ENCODE measurements at places on chromosomes 6 and 20.
A peak's percentile ranks its signal among the peaks of the same experiment; 100 is the strongest.

- DNase-seq, result no peak
Observed at GRCh38 chr20:3043322-3043721, at the start of gene GNRH2. Gene GNRH2, plus strand, starts transcription at chr20:3043622. Its CDS starts 793 bp downstream, at chr20:3044415.

GRCh38 chr6:62217866-62218265, 68.2 kb downstream of the KHDRBS2 start:
- no peak for DNase-seq

DNA sequence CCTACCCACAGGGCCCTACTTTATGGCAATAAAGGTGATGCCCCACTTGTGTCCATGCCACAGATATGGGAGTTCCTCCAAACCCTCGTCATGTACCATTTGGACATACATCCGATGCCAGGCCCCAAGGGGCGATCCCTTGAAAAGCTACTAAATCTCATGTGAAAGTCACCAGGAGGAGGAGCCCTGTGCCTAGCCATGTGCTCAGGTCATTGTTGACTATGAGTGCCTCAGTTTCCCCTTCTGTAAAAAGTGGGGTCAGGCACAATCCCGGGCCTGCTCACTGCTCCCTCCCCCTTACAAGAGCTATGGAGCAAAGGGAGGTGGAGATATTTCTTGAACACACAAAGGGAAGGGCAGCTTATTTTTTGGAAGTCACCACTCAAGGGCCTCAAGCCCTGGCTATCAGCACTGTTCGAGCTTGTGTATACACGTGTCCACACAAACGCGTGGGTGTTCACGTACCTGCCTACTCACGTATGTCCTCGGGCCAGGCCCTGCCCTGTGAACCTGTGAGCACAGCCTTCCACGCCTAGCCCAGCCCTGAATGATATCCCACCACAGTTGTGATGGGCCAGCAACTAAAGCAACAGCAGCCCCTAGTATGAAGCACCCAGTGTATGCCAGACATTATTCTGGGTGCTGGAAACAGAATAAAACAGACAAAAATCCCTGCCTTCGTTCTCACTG, 1.9 kb downstream of the ACTL10 start:
- no peak for DNase-seq

- DNase-seq, result no peak
Observed at GRCh38 chr6:72856801-72857200, 234.9 kb downstream of the KCNQ5 start.

DNA sequence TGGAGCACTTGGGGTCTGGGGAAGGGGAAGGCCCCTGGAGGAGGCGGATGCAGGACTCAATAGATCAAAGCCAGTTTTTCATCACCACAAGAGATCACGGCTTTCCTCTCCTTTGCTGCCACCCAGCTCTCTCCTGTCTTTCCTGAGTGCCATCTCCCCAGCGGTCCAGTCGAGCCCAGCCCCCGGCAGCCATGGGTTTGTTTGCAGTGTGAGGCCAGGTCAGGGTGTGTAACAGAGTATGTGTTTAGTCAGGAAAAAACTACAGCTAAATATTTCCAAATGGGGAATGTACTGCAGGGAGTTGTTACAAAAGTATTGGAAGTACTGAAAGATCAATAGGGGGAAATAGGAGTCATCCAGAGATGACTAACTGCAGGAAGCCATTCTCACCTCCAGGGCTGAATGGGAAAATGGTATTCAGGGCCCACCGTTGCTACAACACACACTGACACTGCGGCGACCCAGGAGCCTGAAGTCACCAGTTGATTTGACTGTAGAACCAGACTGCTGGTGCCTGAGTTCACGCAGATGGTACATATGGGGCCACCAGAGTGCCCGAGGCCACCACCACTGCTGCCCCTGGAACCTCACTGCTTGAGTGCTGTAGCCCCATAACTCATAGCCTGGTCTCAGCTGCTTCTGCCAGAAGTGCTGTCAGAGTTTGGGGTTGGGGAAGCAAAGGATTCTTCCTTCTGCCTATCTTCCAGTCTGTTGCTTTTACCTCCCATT, 23.6 kb upstream of the FANCE start:
- no peak for DNase-seq

- peak; percentile 65 for DNase-seq
Observed at GRCh38 chr20:6489361-6490171, 277.9 kb upstream of the BMP2 start.

DNA sequence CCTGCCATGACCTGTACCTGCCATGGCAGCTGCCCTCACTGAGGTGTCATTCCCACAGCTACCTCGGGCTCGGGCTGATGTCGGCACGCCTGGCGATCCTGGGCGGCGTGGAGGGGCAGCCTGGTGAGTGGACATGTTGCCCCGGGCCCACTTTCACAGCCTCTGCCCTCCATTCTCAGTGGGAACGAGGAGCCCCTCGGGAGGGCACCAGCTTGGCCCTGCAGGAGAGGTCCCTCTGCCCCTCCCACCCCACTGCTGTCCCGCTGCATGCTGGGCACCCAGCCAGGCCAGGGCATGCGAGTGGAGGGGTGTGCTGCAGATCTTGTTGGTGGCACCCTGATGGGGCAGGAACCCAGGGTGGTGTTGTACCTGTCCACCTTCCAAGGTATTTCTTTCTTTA, 23.0 kb downstream of the ENTPD6 start:
- DNase-seq, result no peak

DNA sequence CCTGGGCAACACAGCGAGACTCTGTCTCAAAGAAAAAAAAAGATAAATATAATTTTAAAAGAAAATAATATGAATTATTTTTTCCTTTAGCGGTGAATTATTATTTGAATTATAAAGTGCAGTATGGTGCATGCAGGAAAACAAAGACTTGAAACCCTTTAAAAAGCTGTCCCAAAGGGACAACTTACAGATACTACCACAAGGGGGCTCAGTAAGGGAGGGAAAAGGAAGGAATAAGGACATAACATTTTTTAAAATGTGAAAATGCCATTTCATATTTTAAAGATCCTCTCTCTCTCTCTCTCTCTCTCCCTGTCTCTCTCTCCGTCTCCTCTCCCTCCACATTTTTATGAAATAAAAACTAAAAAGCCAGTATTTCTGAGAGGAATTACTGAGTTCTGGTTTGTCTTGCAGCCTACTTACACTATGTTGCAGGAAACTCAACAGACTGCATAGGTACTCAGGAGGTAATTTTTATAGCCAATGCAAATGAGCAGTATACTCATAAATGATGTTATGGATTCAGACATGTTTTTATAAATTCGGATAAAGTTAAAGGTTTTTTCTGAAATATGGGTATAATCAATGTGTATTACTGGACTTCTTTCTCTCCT, 455.0 kb upstream of the GJE1 start:
- peak; percentile 38 for DNase-seq

- DNase-seq, result no peak
Observed at GRCh38 chr20:51381557-51381956, 161.0 kb downstream of the NFATC2 start.

GRCh38 chr6:55568808-55569439, 10.1 kb downstream of the HMGCLL1 start:
- no peak for DNase-seq

DNA sequence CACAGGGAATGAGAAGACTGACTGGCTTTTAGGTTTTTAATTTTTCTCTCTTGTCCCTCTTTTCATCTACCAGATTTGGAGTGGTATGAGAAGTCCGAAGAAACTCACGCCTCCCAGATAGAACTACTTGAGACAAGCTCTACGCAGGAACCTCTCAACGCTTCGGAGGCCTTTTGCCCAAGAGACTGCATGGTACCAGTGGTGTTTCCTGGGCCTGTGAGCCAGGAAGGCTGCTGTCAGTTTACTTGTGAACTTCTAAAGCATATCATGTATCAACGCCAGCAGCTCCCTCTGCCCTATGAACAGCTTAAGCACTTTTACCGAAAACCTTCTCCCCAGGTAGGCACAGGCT, 644 bp downstream of the MAD2L1BP start:
- peak; percentile 12 for DNase-seq

DNA sequence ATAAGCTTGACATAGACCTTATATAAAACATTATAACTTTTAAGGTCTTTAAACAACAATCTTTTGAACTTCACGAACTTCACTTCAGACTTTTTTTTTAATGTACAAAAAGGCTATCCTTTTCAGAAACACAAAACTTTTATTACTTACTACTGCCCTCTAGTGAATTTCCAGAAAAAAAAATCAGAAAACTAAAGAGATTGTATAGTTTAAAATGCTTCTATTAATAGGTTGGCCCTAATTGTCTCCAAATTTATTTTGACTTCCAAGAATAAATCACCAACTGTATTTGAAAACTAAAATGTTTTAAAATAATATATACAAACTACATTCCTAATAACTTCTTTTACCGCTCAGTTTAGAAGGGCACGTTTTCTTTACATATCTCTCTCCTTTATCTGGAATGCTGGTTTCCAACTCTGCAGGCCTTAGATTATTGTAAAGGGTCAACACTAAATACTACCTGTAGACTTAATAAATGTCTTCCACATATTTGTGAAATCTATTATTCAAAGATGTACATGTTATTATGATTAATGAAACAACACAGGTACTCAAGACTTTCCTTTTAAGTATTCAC, 66.8 kb downstream of the LMBRD1 start:
- peak; percentile 17 for DNase-seq

DNA sequence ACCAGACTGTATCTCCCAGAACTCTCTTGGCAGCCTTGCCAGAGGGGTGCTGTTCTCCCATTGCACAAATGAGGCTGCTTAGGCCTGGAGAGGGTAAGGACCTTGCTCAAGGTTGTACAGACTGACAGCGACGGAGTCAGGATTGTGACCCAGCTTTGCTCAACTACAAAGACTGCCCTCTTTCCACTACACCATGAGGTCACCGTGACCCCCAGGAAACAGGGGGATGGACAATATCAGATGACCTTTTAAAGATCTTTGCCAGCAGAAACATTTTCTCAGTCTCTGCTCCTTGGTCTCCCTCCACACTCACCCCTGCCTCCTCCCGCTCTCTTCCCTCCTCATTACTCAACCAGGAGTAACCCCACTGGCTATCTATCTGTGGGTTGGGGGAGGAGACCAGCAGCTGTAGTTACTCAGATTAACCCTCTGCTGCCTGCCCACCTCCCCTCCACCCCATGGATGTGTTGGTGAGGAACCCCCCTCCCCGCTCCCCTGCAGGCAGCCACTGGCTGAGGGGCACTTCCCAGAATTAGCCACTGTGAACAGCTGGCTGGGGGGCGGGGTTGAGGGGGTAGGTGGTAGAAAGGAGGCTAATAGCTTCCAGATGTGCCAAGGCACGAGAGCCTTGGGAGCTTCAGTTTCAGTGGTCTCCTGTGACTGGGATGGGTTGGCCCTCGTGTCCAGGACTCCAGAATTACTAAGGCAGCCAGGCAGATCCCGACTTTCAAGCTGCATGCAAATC, 26.9 kb upstream of the MRPS18A start:
- no peak for DNase-seq

DNA sequence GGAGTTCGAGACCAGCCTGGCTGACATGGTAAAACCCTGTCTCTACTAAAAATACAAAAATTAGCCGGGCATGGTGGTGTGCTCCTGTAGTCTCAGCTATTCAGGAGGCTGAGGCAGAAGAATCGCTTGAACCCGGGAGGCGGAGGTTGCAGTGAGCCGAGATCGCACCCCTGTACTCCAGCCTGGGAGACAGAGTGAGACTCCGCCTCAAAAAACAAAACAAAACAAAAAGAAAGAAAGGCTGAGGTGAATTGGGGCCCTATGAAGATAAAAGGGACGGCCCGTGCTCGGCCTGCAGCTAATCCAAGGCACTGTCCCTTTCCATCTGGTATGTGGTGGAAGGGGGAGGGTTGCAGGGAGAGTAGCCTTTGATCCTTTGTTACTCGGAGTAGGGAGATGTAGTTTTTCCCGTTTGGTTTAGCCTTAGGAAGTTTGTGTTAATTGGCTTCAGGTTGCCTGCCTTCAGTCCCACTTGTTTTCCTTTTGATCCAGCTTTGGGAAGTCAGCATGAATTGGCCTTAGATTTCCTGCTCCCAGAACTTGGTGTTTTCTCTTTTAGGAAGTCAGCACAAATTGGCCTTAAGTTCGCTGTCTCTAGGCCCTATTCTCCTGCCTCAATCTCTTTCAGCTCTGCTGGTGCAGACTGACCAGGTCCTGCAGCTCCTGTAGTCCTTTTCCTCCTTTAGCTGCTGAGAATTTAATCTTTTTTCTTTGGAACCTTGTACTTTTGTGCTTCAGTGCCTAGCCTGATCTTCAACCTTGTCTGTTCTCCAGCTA, 36.1 kb upstream of the PAQR8 start:
- no peak for DNase-seq

- DNase-seq, result peak; percentile 100
Observed at GRCh38 chr6:138465007-138465645, 34.2 kb downstream of the NHSL1 start.

DNA sequence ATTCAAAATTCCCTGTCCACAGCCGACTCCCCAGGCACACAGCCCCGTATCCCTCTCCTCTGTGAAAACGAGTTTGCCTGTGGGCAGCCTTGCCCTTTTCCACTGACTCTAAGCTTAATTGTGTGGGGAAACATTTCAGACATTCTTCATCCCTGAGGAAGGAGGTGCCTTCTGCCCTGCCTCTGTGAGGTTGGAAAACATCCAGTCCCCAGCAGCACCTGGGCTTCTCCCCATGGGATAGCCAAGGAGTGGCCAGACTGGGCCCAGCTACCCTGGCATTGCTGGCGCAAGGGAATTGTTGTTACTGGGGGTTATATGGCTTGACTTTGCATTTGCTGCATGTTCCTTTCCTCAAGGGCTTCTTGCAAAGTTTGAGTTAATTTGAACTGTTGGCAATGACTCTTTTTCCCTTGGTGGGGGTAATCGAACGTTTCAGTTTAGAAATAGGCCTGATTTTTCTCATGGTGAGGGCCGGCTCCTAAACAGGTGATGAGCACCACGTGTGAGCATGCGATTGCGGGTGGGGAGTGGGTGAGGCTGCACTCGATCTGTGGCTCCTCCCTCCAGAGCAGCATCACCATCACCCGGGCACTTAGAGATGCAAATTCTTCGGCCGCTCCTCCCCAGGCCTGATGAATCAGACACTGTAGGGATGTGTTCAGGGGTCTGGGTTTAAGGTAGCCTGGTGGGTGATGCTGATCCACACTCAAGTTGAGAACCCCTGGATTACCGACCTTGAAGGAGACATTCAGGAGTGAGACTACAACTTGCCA, 29.9 kb downstream of the GABRR2 start:
- DNase-seq, result no peak

DNA sequence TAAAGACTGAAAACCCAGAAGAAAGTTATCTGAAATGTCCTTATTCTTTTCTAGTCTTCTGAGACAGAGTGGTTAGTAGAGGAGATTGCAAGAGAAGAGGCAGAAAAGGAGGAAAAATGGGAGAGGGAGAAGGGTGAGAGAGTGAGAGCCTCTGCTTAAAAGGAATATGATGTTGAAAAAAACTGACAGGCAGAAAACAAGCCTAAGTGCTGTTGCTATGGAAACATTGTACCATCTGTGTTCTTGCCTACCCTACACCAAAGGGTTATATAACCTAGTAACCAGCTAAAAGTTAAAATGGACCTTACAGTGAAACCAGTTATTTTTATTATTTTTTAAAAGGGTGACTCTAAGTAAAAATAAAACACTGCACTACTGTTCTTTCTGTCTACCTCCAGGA, 28.3 kb upstream of the SH3BGRL2 start:
- DNase-seq, result no peak

GRCh38 chr6:3579652-3580175, 122.9 kb upstream of the SLC22A23 start:
- DNase-seq, result no peak

- DNase-seq, result peak; percentile 78
Observed at GRCh38 chr6:105675715-105676397, 273.0 kb upstream of the PREP start.

GRCh38 chr6:34196833-34197195, 39.9 kb upstream of the HMGA1 start:
- DNase-seq, result no peak

Measured in bronchial epithelial cell (primary cell).